Liver (tissue), 10 donors: ENCODE measurements at places on chromosomes 13 and 19. TPM values are rescaled to one million over a fixed set of nuclear protein-coding genes. Genes with fewer than 3 reads are reported as not detected.

APC2 gene
- polyA plus RNA-seq = 0.01 TPM

ZNF540 gene
- 0.50 TPM for polyA plus RNA-seq

DCT gene
- polyA plus RNA-seq = not detected

CYP4F2 gene
- 87.1 TPM for polyA plus RNA-seq

MAMSTR gene
- 0.07 TPM for polyA plus RNA-seq

CEACAM7 gene
- not detected for polyA plus RNA-seq

GYS1 gene
- 4.2 TPM for polyA plus RNA-seq

BST2 gene
- 179 TPM for polyA plus RNA-seq

GRCh38 chr19:32195706-32196610 is 149.5 kb upstream of the ZNF507 start:
- DNase-seq = peak; percentile 17

GRCh38 chr13:46810440-46810839 is 13.5 kb upstream of the ESD start:
- no peak for DNase-seq

DNA sequence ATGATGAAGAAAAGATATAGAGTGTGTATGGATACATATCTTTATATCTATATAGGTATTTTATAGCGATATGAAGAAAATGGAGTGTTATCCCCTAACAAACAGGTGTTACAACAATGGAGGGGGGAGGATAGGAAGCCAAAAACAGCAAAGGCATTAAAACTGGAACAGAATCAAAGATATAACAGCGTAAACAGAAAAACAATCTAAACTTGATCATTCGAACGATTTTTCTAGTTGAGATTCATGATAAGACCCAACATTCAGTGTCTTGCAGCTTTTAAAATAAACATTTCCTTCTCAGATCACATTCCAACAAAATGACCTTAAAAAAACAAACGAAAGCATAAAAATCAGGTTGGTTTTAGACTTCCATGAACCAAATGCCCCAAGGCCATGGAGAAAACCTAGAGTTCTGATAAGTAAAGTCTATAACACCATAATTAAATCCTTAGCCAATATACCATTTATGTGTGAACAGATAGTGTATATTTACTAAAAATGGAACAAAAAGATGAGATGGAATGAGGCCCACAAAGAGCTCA is 55.7 kb downstream of the CAB39L start:
- no peak for DNase-seq

- no peak for DNase-seq
These were observed 69.5 kb upstream of the TDRD3 start for GRCh38 chr13:60327511-60327910.

GRCh38 chr13:33092073-33092987 is 76.1 kb downstream of the KL start:
- no peak for DNase-seq
